ENCODE measurements at places on chromosomes 3 and 15. TPM values are rescaled to one million over a fixed set of nuclear protein-coding genes. Genes with fewer than 3 reads are reported as not detected.

DNA sequence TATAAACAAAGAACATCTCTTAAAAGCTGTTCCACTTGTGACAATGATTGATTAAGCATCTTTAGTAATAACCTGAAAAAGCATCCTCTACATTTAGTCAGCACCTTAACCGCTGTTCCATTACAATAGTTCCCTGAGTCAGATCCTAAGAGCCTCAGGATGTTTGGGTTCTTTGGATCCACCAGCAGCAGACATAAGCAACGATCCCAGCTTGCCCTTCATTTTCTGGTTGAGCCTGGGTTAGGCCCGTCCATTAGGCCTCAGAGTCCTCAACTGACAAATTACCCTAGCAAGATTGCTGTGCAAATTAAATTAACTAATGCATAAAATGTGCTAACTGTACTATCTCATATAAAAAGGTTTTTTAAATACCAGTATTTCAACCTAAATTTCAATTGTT, 42.3 kb upstream of the ROBO1 start:
- DNase-seq, result no peak

Gene BFSP2
- not detected for total RNA-seq

DNA sequence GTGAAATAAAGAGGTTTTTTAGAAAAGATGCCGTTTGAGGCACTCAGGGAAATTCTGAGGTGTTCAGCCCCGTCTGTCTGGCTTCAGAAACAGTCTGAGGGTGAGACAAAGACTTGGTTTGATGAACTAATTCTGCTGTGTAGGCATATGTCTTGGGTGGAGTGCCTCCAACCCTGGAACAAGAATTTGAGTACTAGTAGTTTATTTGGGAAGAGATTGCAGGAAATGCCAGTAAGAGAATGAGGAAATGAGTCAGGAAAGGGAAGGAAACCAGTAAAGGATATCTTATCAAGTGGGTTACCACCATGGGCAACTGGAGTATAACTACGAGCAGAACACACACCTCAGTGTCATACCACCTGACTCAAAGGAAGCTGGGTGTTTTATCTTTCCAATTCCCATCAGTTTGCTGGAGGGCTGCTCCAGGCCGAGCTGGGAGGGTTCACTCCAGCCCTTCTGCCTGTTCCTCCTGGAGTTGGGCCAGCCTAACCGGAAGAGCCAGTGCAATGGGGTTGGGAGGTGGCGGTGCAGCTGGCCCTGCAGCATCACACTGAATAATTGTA, 75.3 kb downstream of the TGFBR2 start:
- no peak for DNase-seq

- no peak for DNase-seq
Observed at GRCh38 chr3:27380433-27381357, 11.5 kb upstream of the NEK10 start.

GRCh38 chr3:35262406-35262805, 376.9 kb upstream of the ARPP21 start:
- DNase-seq, result no peak

Gene PLAAT1
- total RNA-seq, result not detected

DNA sequence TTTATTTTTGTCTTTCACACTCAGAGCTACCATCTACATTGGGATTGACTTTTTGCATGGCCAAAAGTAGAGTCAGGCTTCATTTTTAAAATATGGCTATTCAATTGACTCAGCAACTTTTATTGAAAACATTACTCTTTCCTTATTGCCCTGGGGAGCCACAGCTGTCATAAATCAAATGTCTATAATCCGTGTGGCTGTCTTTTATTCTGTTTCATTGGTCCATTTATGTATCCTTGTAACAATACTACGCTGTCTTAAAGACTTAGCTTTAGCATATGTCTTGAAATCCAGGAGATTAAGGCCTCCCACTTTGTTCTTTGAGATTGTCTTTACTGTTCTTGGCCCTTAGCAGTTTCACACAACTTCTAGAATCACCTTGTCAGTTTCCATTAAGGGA, 55.2 kb downstream of the CEMIP start:
- no peak for DNase-seq

Gene CCDC54
- not detected for total RNA-seq

DNA sequence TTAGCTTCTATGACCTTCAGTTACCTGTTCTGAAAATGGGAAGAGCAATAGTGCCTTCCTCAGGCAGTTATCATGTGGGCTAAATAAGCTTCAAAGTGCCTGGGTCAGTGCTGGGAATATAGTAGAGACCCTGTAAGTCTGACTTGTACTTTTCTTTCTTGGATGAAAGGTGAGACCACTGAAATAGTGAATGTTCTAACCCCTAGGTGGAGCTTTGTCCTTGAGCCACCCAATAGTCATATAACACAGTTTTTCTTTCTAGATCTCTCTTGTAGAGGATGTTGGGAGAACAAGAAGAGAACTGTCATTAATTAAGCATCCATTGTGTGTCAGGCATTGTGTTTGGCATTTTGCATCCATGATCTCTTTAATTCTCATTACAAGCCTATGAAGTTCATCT, 13.0 kb upstream of the BFSP2 start:
- DNase-seq, result no peak

- DNase-seq, result no peak
Observed at GRCh38 chr15:60369696-60370095, 28.1 kb downstream of the ANXA2 start.

GRCh38 chr3:129934234-129935123, 40.0 kb upstream of the TRH start:
- no peak for DNase-seq

Gene CADM2
- 0.59 TPM for total RNA-seq

DNA sequence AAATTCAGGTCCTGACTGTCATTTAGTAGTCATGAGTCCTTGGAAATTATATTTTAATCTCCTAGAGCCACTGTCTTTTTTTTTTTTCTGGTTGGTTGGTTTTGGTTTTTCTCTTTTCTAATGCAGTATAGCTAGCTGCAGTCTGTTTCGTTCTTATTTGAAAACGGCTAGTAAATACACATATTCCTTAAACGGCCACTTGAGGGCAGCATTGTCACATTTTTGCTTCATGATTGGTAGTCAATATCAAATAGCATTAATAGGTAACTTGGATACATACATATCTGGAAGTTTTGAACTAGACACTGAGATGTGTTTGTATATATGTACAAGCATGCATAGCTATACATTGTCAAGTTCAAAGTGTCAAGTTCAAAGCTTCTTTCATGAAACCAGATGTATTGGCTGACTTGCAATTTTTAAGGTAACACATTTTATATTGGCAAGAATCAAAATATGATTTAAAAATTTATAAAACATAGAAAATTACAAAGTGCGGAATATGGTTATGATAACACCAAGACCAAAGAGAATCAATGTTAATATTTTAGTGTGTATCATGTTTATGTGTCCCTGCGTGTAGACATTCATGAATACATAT, 22.5 kb downstream of the GABRA5 start:
- DNase-seq, result no peak

GRCh38 chr3:106969596-106969995, 407.6 kb upstream of the CCDC54 start:
- DNase-seq, result no peak

Gene C3orf70
- total RNA-seq, result not detected

GRCh38 chr3:10557250-10557649, 51.9 kb upstream of the ATP2B2 start:
- no peak for DNase-seq

DNA sequence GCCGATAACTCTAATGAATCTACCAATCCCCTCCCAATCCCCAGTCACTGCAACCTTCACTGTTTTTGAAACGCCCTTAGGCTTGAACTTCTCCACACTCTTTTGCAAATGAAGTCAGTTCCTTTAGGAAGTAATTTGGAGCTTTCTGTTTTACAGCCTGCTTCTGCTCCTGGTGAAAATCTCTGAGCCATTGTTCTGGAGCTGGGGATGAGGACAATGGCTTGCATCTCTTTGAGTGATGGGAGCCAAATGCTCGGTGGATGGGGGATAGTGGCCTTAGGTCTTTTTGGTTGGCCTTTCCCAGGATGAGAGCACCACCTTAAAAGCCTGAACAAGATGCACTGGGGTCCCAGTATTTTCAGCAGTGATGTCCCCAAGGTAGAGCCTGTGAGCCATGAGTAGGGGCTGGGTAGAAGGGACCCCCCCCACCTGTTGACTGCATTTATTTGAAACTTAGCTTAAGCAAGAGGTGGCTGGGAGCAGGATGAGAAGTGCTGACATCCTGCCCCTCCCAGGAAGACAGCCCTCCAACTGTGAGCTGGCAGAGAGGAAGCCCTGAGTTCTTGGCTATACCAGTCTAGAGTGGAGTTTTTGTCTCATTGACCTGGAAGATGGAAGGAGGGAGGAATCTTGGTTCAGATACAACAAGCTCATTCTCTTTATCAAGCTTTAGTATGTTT, 7.6 kb upstream of the MYO5C start:
- DNase-seq, result no peak

Gene ATP8B4
- 0.20 TPM for total RNA-seq

Gene SLC35G2
- total RNA-seq, result 5.0 TPM
